ENCODE measurements at places on chromosomes 12 and 14.

DNA sequence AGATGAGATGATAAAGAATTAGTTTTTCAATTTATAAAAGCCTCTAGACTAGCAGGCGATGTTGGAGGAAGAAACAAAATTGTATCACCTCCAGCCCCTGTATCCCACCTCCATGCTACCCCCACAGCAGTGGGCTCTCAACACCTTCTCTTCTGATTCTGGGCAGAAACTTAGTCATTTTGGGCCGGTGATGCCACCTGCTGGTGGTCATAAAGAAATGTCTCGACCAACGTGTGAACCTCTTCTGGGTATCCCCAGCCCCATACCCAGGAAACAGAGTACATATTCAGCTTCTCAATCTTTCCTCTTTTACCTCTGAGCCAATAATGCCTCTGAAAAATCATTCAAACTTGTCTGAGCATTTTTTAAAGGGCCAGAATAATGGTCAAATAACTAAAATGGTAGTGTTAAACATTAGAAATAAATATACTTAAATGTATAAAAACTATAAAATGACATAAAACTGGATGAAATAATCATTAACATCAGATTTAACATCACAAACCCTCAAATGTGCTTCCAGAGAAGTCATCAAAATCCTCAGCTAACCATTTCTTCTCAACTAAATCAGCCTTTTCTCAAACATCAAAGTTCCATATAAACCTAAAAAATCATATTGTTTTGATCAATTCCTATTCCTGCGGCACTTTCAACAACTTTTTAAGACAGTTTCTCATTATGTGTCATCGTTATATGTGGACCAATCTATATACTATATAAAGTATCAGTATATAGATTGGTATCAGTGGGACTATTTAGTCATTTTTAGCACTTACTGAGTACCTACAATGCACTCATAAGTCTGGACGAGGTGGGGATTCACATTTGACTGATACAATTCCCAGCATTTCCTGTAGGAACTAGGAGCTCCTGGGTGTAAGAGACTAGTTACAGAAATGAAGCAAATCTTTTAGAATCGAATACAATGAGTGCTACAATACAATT is 69.4 kb downstream of the ATXN2 start:
- peak; percentile 63 for DNase-seq

GRCh38 chr12:14950982-14951746 is 10.2 kb downstream of the ARHGDIB start:
- no peak for DNase-seq

GRCh38 chr12:65765436-65765813 is 58.9 kb upstream of the HMGA2 start:
- DNase-seq, result peak; percentile 45

- DNase-seq, result no peak
Measured at GRCh38 chr14:75660238-75660629, 442 bp downstream of the ERG28 start.

- DNase-seq, result peak; percentile 96
Measured at GRCh38 chr12:14260011-14260993, 105.2 kb upstream of the ATF7IP start.

GRCh38 chr14:104356738-104357688 is 218.6 kb downstream of the KIF26A start:
- no peak for DNase-seq

DNA sequence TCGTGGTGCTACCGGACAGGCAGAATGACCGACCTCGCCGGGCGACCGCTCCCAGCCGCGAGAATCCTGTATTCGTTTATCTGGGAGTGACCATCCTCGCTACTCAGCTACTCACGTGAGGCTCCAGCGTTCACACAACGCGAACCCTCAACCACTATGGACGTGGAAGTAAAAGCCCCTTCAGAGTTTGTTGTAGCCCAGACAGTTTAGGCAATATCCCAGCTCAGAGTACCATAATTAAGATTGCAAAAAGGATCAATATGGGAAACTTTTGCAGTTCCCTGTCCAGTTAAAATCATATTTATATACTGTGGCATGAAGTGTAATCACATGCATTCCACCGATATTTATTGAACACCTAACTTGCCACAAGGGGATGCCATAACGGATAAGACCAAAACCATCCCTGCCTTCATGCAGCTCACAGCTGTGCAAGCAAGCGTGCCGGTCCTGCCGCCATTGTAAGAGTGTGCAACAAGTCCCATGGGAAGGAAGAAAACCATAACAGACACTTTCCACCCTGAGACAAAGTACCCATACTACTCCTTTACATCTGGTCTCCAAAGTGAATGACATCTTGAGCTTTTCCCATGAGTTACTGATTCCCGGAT is 938 bp upstream of the MAX start:
- DNase-seq, result no peak

- DNase-seq, result no peak
Measured at GRCh38 chr14:37329189-37330001, 131.7 kb downstream of the MIPOL1 start.

GRCh38 chr12:113092607-113093408 is 36.3 kb downstream of the DTX1 start:
- DNase-seq, result peak; percentile 42

DNA sequence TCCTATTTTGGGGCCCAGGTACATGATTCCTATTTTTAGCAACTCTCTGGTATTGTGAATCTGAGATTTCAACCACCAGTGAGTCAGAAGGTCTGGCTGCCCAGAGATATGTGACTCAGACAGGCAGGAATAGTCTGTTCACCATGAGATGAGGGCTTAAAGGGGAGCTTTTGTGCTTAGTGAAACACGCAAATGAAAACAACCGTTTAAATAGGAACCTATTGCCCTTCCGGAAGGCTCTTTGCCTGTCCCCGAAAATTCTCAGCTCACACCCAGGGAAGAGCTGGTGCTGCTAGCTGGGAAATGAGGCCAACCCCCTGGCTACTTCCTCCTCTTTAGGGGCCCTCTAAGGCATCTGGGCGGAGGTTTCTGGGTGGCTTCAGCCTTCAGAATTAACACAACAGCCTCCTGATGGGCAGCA is 283.6 kb downstream of the CACNA1C start:
- peak; percentile 91 for DNase-seq

DNA sequence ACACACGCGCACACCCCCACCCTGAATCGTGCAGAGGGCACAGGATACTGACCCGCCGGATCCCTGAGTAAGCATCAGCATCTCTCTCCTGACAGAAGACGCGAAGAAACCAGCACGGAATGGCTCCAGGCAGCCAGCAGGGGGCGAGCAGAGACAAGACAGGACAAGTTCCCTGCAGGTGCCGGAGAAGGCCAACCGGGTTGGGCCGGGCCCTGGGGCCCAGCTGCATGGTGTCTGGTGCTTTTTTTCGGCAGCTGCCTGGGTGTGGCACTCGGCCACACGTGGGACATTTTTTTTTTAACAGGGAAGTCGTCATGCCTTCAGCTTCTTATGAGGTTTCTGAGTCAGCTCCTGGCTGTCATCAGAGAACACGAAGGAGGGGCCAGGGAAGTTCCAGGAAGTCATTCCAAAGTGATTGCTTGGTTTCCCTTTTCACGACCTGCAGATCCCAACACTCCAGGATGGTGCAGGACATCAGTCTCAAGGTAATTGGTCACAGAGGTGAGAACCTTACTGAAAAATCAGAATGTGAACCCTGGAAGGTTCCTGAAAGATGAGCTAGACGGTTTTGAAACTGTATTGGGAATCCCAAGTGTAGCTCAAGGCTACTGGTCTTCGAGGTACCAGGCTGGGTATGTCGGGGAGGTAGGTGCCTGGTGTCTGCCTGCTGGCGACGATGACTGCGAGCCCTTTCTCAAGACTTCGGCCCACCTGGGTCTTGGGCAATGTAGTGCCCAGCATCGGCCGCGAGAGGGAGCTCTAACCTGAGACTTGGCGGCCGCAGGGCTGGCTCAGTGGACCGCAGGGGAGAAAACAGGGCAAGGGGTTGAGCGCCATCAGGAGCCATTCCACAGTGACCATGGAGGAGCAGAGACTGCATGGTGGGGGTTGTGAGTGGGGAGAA is 190.8 kb upstream of the PRMT8 start:
- DNase-seq, result peak; percentile 94

GRCh38 chr12:82474798-82475184 is 116.5 kb downstream of the METTL25 start:
- DNase-seq, result no peak

GRCh38 chr14:76955575-76956315 is 72.8 kb downstream of the IRF2BPL start:
- no peak for DNase-seq

- no peak for DNase-seq
Measured at GRCh38 chr12:6041891-6042290, 82.6 kb downstream of the VWF start.

GRCh38 chr12:3170423-3171194 is 93.4 kb downstream of the TSPAN9 start:
- DNase-seq, result peak; percentile 68

GRCh38 chr12:102356690-102357089 is 123.7 kb downstream of the IGF1 start:
- no peak for DNase-seq

DNA sequence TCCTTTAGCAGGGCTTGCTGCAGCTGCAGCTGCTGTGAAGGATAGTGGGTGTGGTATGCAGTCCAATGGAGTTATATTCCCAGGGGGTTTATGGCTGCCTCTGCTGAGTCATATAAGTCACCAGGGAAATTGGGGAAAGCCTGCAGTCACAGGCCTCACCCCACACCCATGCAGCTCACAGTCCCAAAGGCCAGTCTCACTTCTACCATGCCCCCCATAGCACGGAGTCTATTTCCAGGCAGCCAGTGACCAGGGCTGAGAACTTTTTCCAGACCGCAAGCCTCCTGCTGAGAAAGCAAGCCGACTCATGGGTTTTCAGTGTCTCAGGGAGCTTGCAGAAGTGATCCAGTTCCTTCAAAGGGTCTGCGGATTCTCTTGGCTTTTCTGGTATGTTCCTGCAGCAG is 322.4 kb upstream of the CLEC14A start:
- DNase-seq, result no peak

DNA sequence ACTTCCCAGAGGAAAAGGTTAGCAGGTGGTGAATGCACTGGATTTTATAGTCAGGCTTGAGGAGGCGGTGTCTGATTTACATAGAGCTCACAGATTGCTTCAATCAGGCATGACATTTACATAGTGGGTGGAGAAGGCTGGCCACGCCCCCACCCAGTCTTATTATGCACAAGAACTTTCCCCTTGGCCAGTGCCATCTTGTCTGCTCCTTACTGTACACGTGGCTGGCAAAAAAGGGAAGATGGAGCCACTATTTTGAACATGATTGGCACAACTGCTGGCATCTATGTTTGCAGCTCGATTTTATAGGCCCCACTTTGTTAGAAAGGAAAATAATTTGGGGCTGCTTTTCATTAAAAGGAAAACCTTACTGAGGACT is 10.9 kb upstream of the LGMN start:
- DNase-seq, result no peak

- DNase-seq, result no peak
Measured at GRCh38 chr14:44154874-44155273, 352.2 kb downstream of the FSCB start.

GRCh38 chr12:84502907-84503787 is 409.5 kb downstream of the SLC6A15 start:
- peak; percentile 86 for DNase-seq

- no peak for DNase-seq
Measured at GRCh38 chr14:67487332-67487731, 1.2 kb downstream of the TMEM229B start.

DNA sequence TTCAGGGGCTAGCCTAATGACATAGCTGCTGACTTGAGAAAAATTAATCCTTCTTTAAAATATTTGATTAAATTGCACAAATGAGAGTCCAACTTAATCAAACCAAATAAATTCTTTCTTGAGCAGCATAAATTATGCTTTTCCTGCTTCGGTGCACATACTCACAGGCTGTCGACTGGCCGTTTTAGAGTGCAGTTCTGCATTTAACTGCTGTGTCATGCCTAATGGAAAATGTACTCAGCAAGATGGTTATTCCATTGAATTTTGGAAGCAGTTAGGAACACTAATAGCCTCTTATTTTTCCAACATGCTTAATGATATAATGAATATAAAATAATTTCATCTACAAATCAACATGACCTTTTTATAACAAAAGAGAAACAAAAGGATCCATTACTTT is 266.1 kb upstream of the LRIG3 start:
- DNase-seq, result no peak

- DNase-seq, result peak; percentile 30
Measured at GRCh38 chr14:77707355-77707723, 484 bp downstream of the ALKBH1 start.

GRCh38 chr12:116015525-116015924 is 262.0 kb downstream of the MED13L start:
- peak; percentile 22 for DNase-seq

DNA sequence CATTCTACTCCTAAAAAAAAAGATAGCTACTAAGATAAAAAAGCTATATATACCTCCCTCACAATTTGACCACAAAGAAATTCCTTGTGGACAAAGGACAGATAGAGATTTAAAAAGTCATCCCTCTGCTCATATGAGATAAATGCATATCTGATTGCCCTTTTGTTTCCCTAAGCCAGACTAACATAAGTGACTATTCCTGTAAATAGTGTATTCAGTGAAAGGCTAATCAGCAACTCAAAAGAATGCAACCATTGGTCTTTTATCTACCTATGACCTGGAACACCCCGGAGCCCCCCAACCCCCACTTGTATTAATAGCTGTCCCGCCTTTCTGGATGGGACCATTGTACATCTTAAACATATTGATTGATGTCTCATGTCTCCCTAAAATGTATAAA is 6.3 kb upstream of the TMPO start:
- DNase-seq, result no peak

DNA sequence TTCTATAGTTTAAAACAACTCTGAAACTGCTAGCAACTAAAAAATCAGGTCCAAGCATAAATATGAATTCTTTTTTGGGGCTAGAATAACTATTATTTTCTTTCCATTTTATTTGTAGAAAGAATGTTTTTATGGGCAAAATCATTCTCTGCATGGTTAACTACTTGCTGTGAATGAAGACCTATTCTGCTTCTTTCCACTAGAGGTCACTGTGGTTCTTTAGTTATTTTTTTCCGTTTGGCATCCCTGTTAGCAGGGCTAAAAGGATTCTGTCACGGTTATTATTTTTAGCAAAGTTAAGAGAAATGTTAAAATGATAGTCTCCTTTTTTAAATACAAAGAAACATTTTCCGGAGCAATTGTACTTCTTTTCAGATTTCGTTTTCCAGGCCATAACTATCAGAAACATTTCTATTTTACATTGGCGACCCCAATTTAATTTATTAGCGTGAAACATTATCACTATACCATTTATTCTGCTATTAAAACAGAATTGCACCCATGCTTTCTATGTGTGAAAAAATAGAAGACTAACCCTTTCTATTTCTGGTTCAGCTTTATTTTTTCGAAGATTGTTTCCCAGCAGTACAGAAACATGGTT is 404.8 kb downstream of the ATP23 start:
- peak; percentile 66 for DNase-seq

GRCh38 chr12:28027328-28027727 is 54.8 kb upstream of the PTHLH start:
- no peak for DNase-seq

- DNase-seq, result no peak
Measured at GRCh38 chr14:81567302-81567701, 33.6 kb upstream of the SEL1L start.

- peak; percentile 79 for DNase-seq
Measured at GRCh38 chr12:124453419-124454351, 113.7 kb downstream of the NCOR2 start.

All from muscle of back (tissue), 13 donors.